Activated CD4-positive, alpha-beta T cell treated with anti-CD3 and anti-CD28 coated beads, Interleukin-2, amount 50 U/mL, for 24 hours (primary cell): ENCODE measurements at places on chromosomes 6 and 20.
A peak's percentile ranks its signal among the peaks of the same experiment; 100 is the strongest.

DNA sequence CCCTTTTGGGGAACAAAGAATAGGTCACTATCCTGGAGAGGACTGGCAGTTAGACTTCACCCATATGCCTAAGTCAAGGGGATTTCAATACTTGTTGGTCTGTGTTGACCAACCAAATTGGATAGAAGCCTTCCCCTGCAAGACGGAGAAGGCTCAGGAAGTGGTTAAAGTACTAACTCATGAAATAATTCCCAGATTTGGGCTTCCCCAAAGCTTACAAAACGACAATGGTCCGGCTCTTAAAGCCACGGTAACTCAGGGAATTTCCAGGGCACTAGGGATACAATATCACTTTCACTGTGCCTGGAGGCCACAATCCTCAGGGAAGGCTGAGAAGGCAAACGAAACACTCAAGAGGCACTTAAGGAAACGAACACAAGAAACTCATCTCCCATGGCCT is 223.1 kb downstream of the GMPR start:
- DNase-seq: no peak

GRCh38 chr20:4516876-4517275 is 204.8 kb upstream of the PRND start:
- no peak for DNase-seq

DNA sequence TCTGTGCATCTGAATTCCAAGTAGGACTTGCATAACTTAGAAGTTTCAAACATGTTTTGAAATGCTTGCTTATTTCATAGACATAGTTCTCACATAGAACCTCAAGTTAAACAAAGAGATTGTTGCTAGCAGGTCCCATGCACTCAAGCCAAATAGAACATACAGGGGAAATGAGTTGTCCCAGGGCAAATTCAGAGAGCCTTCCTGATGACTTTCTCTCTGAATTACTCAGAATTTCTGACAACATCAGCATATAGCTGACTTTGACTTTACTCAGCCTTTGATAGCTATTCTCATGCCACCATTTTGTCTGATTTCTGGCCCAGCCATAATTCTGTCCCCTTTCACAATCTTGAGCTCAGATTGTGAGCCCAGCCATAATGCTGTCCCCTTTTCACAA is 333.2 kb upstream of the PLCB4 start:
- DNase-seq: no peak

GRCh38 chr6:158608221-158608620 is 36.3 kb downstream of the DYNLT1 start:
- no peak for DNase-seq

DNA sequence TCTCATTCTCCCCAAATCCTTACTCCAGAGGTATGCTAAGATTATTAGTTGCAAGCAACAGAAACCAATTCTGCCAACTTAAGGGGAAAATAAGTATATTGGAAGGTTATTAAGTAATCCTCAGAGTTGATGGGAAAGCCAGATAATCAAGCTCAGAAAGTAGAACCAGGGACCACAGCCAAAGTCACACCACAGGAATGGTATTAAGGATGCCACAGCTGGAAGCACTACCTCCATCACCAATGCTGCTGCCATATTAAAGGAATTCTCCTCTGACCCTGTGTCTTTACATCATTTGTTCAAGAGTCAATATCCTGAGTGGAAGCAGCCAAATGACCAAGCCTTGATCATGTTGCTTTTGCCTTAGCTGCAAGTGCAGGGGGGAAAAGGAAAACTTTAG is 9.9 kb downstream of the PROCR start:
- DNase-seq: no peak

DNA sequence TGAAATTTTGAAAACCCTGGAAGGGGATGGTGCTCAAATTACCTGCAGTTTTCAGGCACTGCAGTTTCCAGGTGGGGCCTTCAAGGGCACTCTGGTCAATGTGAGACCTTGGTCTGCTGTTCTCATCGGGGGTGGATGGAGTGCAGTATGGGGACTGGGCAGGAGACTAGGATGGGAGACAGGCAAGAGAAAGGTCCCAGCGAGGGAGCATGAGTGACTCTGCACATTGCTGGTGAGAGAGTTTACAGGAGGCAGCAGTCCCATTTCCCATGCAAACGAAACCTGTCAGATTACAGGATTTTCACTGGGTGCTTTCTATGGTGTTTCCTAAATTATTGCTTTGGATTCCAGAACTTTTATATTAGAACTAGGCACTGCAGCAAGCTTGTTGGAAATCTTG is 73.5 kb upstream of the DTNBP1 start:
- DNase-seq: no peak

GRCh38 chr6:2133716-2134310 is 111.6 kb downstream of the GMDS start:
- no peak for DNase-seq

- no peak for DNase-seq
These were observed 9.4 kb upstream of the COL9A1 start for GRCh38 chr6:70312165-70312745.

- no peak for DNase-seq
These were observed 216.1 kb upstream of the SYNDIG1 start for GRCh38 chr20:24253321-24253720.

DNA sequence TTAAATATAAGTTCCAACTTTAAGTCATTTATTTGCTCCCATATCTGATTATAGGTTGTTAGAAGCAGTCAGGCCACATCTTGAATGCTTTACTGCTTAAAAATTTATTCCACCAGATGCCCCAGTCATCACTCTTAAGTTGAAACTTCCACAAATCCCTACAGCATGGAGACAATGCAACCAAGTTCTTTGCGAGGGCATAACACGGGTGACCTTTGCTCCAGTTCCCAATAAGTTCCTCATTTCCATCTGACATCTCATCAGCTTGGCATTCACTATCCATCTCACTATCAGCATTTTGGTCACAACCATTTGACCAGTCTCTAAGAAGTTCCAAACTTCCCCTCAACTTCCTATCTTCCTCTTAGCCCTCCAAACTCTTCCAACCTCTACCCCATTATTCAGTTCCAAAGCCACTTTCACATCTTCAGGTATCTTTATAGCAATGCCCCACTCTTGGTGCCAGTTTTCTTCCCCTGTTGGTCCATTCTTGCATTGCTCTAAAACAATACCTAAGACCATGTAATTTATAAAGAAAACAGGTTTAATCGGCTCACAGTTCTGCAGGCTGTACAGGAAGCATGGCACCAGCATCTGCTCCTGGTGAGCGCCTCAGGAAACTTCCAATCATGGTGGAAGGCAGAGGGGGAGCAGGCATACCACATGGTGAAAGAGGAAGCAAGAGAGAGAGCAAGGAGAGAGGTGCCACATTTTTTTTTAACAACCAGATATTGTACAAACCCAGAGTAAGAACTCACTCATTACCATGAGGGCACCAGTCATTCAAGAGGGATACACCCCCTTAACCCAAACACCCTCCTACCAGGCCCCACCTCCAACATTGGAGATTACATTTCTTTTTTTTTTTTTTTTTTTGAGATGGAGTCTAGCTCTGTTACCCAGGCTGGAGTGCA is 15.9 kb upstream of the ITPR3 start:
- DNase-seq: no peak

- DNase-seq: no peak
These were observed 77.1 kb downstream of the CBFA2T2 start for GRCh38 chr20:33566781-33567603.

GRCh38 chr6:7812623-7813022 is 86.7 kb downstream of the BMP6 start:
- DNase-seq: no peak

- DNase-seq: no peak
These were observed 295.8 kb downstream of the NRN1 start for GRCh38 chr6:5710936-5711335.

GRCh38 chr20:59746155-59746554 is 141.8 kb downstream of the PHACTR3 start:
- no peak for DNase-seq

- DNase-seq: no peak
These were observed 212.1 kb downstream of the EYA2 start for GRCh38 chr20:47106786-47107185.

GRCh38 chr6:44237813-44238433 is 9.0 kb upstream of the HSP90AB1 start:
- peak; percentile 66 for DNase-seq

GRCh38 chr20:46040902-46041535 is 12.0 kb downstream of the SLC12A5 start:
- no peak for DNase-seq

GRCh38 chr6:154154389-154154967 is 115.4 kb downstream of the OPRM1 start:
- peak; percentile 23 for DNase-seq

DNA sequence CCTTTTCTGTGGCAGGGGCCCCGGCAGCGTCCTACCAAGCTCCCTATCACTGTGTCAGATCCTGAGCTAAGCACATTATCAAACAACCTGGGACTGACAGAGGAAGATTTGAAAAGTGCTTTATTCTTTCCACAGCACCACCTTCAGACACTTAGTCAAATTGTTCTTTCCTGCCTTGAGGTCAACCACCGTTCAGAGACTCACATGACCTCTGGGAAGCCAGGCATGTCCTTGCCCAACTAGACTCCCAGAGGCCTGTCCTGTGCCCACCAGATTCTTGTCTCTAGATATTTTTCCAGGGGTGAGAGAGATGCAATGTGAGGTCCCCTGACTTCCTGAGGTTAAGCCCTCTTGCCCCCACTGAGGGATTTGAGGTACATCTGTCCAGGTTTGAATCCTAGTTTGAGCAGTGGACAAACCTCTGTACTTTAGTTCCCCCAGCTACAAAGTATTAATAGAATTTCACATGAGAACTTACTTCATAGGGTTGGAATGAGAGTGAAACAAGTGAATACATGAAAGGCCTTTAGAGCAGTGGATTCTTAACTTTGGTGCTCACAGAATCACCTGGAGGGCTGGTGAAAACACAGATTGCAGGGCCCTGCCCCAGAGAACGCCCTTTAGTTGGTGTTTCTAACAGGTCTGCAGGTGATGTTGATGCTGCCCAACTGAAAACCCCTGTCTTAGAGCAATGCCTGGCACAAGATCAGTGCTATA is 179.8 kb downstream of the CLIC5 start:
- DNase-seq: no peak

- no peak for DNase-seq
These were observed 133.9 kb upstream of the SOX4 start for GRCh38 chr6:21459641-21460040.

- no peak for DNase-seq
These were observed 3.4 kb upstream of the SLC22A23 start for GRCh38 chr6:3460253-3460652.

- DNase-seq: peak; percentile 12
These were observed 140.9 kb downstream of the LPA start for GRCh38 chr6:160523223-160523622.

DNA sequence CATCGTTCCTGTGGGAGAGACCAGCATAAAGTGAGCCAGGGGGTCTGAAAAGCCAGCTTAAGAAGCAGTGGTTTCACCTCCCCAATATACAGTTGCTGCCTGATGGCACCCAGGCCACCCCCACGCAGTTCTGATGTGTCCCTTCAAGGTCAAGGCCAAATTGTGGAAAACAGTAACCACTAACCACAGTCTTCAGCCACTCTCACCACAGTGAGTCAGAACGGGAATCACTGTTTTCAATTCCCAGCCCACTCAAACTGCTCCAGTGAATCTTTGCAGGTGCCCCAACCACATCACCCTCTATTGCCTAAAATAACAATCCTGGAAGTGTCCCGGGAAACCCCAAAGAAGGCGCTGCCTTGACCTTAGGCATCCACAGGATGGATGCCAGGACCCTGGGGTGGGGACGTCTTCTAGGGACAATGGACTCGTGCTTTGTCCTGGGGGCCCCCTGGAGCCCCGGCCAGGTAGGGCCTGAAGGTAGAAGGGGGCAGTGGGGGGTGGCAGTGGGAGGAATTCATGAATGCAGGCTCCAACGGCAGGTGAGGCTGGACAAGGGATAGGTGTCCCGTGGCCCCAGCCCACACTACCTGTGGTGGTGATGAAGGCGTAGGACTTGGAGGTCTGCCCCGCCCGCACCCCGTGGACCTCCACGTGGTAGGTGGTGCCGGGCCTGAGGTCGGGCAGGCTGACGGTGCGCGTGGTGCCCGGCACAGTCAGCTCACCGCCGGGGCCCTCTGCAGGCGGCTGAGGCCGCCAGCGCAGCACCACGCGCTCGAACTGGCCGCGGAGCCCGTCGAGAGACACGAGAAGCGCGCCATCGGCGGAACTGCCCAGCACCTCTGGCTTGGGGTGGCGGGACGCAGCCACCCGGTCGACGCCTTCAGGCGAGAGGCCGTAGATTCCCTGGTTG is 22.2 kb downstream of the TNXB start:
- DNase-seq: no peak

GRCh38 chr6:39896701-39897100 is 37.6 kb downstream of the MOCS1 start:
- no peak for DNase-seq

GRCh38 chr6:9977411-9977810 is 437.5 kb downstream of the TFAP2A start:
- DNase-seq: no peak

DNA sequence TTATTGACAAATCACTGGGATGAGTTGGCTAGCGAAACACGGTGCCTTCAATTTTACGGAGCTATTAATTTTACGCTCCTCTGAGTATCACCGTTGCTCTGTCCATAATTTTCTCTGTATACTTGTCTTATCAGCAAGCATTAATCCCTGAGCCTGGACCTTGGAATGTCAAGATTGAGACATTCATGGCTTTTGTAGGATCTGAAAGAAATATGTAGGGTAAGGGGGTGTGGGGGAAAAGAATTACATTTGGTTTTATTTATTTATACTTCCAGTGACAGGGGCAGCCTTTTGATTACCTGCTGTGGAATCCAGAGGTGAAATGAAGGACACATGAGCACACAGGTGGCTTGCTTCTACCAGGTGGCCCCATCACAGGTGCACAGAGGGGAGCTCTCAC is 46.6 kb downstream of the DTD1 start:
- no peak for DNase-seq

GRCh38 chr6:15768999-15769398 is 106.2 kb upstream of the DTNBP1 start:
- no peak for DNase-seq

- DNase-seq: no peak
These were observed 46.8 kb downstream of the PANK2 start for GRCh38 chr20:3935956-3936340.

GRCh38 chr6:32852844-32853540 is 512 bp downstream of the TAP1 start:
- DNase-seq: no peak

- DNase-seq: no peak
These were observed 56.0 kb downstream of the APCDD1L start for GRCh38 chr20:58459058-58459750.

DNA sequence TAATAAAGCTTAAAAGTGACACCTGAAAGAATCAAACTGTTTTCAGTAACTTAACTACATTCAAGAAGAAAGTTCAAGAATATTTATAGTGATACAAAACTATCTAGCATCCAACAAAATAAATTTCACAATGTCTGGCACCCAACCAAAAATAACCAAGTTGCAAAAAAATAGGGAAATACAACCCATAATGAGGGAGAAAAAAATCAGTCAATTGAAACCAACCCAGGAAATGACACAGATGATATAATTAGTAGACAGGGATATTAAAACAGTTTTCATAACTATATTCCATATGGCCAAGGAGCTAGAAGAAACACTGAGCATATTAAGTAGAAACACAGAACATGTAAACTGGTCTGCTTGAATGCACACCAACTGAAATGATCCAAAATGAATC is 120.2 kb upstream of the BEND3 start:
- no peak for DNase-seq
